GM23338 (cell line): ENCODE measurements at places on chromosomes 2 and 18. TPM values are rescaled to one million over a fixed set of nuclear protein-coding genes. Genes with fewer than 3 reads are reported as not detected.
A peak's percentile ranks its signal among the peaks of the same experiment; 100 is the strongest.

GRCh38 chr18:8367217-8367988, 241.8 kb upstream of the RAB12 start:
- DNase-seq, result peak; percentile 91

MERTK gene
- 2.4 and 3.0 TPM in 2 replicates for polyA plus RNA-seq

DNA sequence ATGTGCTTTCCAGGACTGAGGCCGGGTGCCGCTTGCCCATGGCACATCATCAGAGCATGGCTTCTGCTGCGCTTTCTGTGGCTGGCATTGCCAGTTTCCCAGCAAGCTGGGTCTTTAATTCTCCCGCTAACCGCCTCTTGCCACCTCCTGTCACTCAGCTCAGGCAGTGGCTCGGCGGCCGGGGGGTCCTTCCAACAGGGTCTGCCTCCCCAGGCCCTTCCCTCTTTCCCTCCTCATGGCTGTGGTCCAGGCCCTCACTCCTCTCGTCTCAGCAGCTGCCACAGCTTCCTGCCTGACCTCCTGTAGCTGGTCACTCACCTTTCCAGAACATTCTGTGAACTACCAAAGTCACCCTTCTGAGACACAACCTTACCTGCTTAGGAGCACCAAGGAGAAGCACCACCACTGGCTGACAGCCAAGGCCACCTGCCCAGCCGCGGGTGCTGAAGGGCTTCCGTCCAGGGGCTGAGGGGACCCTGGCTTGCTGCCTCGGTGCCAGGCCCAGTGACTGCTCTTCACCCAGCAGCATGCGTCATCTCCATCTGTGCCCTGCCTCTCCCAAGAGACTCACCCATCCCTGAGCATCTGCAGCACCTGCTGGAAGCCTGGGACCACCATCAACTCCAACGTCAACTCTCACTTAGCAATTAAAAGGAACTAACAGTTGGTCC, 22.6 kb downstream of the CHMP1B start:
- DNase-seq, result no peak

DNA sequence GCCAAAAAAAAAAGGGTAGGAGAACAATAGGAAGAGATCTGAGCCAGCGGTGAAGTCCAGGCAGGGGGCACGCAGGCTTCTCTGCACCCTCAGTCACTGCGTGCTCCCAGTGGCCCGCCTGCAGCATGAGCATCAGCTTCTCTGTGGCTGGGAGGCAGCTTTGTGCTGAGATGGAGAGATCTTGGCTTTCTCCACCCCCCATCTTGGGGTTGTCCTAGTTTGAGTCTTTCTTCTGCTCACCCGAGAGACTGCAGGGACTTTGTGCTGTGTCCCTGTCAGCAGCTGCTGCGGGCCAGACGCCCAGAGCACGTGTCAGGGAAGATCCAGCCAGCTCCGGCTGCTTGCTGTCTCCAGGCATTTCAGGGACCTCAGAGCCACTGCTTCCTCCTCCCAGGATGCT, 20.3 kb downstream of the TRAPPC12 start:
- peak; percentile 26 for DNase-seq

SIX3 gene
- 0.21 and 0.37 TPM in 2 replicates for polyA plus RNA-seq

CNDP1 gene
- 0.11 TPM in 1 of 2 replicates, not detected in the other for polyA plus RNA-seq

DNA sequence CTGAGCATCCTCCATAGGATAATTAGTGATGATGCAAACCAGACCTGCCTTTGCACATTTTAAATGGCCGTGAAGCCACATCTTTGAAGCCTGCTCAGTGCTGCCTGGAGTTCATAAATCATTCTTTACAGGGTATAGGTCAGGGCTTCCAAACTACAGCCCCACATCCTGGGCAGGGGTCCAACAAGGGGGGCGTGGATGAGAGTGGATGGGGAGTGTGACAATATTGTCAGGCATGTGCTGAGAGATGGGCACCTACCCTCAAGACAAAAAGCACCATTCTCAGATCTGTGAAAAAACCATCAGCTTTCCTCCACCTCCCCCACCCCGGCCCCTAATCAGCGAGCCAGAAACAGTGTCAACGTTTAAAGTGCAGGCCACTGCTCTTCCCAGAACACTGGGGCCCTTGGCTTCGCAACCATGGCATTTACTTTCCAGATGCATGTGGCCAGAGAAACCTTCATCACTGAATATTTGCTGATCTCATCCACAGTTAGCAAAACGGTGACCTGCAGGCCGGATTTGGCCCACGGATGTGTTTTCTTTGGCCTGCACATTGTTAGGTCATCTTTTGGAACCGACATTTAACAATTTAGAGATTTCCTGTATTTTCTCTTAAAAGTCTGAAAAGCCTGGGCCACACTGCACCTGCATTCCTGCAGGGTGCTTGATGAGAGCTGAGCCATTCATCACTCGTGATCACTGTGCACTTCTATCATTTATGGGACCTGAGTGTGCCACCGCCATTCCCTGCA, 130.7 kb downstream of the ANKRD44 start:
- DNase-seq, result no peak

- peak; percentile 94 for DNase-seq
These were observed at the start of gene FLACC1 for GRCh38 chr2:201357221-201357620. TSS of gene FLACC1 (minus strand) at chr2:201357345. CDS start at chr2:201351404, 5,941 bp downstream.

- DNase-seq, result peak; percentile 54
These were observed 683 bp downstream of the MBOAT2 start for GRCh38 chr2:9002637-9003365.

REG1B gene
- polyA plus RNA-seq, result not detected in 2 replicates

DNA sequence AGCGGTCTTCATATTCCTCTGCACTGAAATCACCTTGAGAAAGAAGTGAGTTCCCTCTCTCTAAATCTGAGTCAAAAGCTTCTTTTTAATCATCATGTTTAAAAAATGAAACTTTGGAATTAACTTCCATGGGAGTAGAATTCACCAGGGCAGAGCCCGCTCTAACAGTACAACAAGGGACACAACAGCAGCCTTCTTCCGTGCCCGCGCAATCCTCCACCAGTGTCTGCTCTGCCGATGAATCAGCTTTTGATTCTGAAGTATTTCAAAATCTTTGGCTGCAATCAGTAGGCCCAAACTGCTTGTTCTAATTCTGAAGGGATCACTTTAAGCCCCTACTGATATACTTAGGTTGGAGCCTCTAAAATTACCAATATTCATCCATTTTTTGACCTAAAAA, 76.9 kb downstream of the USP40 start:
- DNase-seq, result no peak

LYPD1 gene
- polyA plus RNA-seq, result 1.5 and 1.7 TPM in 2 replicates

GRCh38 chr2:19425419-19425818, 67.0 kb upstream of the OSR1 start:
- DNase-seq, result no peak
